Activated CD8-positive, alpha-beta memory T cell treated with anti-CD3 and anti-CD28 coated beads for 24 hours (primary cell): ENCODE measurements at places on chromosomes 7 and 10.

DNA sequence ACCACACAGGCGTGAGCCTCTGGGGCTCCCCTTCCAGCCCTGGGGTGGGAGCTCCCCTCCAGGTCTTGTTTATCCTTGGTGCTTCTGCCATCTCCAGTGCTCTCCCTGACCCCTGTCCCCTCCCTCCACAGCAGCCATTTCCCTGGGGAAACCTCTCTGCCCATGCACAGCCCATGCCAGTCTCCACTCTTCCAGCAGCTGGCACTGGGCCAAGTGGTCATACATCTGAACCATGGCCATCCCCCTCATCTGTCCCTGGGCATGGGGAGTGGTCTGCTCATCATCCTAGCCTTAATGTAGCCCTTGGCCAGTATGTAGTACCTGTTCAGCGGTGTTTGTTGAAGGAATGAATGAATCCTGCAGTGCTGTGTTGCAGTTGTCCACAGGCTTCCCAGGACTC, 172.4 kb upstream of the ZNF32 start:
- DNase-seq: no peak

DNA sequence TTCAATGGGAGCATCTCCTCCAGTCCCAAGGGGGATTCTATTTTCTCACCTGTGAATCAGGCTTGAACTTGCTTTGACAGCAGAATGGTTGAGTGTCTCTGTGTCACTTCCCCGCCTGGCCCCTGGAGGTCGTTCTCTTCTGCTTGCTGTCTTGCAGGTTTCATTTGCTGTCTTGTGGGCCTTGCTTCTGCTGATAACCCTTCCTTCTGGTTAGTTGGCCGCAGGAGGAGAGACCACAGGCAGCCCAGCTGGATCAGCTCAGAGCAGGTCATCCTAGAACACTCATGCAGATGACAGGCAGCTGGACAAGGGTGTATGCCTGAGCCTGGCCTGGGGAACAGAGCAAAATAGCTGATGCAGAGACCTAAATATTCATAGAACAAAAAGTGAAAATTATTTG, 344.2 kb upstream of the ADARB2 start:
- no peak for DNase-seq

DNA sequence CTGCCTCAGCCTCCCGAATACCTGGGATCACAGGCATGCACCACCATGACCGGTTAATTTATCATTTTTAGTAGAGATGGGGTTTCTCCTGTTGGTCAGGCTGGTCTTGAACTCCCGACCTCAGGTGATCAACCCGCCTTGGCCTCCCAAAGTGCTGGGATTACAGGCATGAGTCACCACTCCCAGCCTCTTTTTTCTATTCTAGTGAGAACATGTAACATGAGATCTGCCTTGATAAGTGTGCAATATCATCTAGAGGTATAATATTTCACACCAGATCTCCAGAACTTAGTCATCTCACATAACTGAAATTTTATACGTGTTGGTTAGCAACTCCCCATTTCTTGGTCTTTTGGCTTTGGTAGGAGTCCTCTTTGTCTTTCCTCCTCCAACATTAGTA, 656.9 kb downstream of the CNTNAP2 start:
- DNase-seq: no peak

DNA sequence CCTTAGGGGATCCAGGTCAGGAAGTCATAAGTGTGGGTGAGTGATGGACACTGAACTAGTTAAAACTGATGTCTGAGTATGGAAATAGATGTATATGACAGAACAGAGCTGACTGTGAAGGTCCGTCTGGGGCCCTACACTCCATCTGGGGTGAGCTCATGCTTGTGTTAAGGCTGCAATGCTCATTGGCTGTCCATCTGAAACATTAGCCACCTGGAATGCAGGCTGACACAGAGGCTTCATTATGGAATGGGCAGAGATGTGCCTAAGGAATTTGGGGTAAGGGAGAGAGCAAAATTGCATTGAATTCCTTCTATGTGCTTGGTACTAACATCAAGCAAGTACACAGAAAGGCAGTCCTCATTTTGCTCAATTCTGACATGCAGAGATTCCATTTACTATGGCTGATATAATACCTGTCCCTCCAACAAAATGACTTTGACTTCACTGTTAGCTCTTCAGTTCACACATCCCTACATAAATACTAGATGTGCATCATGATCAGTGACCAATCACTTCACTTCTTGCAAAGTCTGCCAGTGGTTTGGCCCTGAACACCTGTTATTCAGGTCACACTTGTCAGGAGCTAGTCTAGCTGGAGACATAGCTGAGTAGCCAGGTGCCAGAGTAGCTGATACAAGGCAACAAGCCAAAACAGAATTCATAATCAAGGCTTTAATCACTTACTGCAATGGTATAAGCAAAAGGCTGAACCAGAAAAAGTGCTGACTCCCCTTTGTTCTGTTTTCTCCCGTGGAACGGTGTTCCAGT, 128.9 kb upstream of the VWC2 start:
- no peak for DNase-seq

DNA sequence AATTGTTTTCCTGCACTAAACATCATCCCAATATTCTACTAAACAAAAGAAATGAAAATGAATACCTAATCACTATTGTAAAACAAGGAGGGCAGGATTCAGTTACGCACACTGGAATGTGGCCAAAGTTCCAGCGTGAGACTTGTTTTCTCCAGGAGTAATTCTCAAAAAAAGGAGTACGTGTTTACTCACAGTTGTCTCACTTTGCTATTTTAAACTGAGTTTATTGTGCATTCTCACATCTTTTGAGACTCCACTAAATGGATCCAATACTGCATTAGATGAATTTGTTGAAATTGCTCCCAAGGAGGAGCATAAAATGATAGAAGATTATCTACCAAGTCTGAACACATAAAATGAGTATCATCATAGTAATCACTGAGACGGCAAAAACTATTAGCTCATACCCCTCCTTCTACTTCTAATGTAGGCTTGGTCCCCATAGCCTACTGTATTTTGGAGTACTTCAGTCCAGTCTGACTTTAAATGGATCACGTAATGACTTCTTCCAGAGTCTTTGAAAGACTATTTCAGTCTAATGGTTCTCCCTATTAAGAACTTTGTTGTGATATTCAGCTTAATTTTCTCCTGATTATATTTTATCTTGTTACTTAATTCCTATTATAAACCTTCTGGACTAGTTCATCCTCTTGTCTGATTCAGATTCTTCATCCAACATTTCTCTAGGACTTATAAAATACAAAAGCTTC, 3.8 kb downstream of the GRM3 start:
- no peak for DNase-seq

GRCh38 chr10:43409385-43410109, 561 bp upstream of the HNRNPF start:
- DNase-seq: peak; percentile 81

GRCh38 chr7:25124465-25125136, 459 bp downstream of the CYCS start:
- DNase-seq: no peak

DNA sequence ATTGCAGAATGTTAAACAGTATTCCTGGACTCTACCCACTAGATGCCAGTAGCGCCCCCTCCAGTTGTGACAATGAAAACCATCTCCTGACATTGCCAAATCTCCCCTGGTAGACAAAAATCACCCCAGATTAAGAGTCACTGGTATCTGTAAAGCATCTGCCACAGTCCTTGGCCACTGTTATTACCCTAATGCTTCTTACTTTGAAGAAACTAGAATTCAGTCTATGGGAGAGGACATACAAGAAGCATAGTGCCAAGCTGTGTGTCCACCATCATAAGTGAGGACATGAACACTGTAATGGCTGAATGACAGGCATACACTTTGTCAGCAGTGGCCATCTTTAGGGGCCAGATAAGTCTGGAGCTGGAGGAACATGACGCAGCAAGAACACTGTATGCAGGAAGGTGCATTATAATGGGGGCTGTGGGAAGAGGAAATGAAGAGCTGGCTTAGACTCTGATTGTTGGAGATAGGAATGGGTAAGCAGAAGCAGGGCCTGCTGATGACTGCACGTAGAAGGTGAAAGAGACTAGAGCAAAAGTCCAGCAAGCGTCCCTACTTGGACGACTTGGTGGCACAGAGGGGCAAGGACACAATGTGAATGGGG, 32.5 kb downstream of the CBX3 start:
- DNase-seq: no peak

- DNase-seq: no peak
These were observed 317.1 kb upstream of the KLF6 start for GRCh38 chr10:4101918-4102654.

DNA sequence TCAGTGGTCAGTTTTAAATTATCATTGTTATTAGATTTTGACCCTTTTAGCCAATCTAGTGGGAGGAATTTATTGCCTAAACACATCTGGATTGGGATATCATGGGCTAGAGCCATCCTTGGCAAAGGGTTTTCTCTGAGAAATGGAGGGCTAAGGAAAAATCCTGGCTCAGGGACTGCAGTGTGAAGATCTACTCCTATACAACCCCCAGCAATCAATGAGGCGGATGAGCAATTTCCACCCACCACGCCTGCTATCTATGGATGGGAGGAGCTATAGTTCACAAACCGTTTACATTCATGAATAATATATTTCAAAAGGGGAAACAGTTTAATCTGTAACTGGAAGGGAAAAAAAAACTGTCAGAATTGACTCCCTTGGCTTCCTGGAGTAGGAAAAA, 2.7 kb downstream of the CAV1 start:
- no peak for DNase-seq

GRCh38 chr7:91162436-91162835, 101.8 kb upstream of the FZD1 start:
- no peak for DNase-seq

GRCh38 chr7:67854221-67855178, 857.9 kb downstream of the TYW1 start:
- DNase-seq: no peak

DNA sequence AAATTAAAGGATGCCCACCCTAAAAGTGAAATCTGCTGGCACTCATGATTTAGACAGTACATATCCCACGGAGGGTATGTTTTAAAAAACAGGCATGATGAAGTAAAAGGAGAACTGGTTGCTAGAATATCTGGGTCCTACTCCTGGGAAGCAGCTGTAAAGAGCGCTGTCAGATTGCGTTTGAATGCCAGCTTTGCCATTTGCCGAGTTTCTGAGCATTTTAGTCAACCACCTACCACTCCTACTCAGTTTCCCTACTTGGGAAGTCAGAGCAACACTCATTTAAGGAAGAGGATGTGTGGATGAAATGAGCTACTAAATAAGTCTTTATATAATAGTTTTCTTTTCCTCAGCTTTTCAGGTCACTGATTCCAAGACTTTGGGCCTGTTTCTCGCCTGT, 1.1 kb upstream of the UMAD1 start:
- DNase-seq: no peak

DNA sequence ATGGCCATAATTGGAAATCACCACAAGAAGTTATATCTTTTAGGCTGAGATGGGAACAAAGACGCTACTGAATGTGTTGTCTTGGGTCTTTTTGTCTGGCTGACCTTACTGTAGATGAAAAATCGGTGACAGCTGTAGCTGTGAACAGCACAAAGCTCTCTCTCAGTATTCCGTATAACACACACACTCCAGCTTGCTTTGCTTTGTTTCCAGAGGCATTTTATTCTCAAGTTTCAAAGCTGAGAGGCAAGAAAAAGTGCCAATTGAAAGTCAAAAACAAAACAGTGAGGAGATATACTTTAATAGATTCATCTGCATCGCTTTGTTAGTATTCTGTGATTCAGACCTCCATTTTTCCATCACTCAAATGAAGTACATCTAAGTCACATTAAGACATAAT, 39.6 kb upstream of the CABCOCO1 start:
- DNase-seq: no peak

DNA sequence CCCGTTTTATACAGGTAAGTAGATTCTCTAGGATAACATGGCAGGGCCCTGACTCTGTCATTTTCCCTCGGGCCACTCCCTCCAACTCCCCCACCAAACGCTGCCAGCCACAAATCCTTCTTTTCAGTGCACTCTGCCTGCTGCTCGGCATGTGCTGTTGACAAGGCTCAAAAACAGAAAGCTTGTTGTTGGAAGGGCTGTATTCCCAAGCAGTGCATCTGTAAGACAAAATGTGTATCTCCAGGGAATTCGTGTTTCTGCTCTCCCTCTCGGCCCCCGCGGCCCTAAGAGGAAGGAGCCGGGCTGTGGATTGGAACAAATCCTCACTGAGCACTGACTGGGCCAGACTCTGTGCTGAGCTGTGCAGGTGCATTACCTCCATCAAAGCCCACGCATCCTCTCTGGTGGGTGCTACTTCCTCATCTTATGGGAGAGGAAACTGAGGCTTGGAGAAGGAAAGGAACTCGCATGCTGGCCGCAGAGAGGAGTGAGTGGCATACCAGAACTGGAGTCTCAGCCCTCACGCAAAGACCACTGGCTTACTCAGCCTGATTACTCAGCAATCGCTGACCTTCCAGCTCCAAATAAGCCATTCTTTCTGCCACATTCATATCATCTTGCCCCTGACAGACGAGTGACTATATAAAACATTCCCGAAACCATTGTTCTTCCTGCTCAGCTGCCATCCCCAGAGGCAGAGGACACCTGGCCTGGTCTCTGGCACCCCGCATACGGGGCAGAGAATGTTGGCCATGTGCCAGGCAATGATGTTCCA, 33.5 kb upstream of the ENO4 start:
- no peak for DNase-seq

- DNase-seq: no peak
These were observed 9.1 kb upstream of the FZD9 start for GRCh38 chr7:73424489-73424885.

DNA sequence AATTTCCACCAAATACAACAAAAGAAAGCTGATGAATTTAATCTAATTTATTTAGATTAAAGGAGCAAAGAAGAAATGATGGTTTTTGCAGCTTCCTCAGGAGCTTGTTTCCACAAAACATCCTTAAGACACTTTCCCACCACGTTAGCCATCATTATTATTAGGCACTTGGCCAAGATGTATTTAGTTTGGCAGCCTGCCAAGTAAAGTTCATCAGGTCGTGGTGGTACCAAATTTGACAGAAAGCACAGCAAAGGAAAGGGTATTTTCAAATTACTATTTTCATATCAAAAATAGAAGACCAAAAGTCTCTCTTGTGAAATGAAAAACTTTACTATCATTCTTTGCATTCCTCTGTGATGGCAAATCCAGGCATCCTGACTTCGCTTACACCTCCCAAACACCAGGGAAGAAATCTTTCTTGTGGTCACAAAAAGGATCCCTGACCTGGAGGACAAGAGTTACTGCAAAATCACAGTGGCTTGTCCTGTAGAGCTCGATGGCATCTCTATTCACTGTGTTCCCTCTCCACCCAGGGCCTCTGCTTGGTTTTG, 123.1 kb upstream of the INHBA start:
- no peak for DNase-seq

GRCh38 chr10:118692872-118693271, 61.9 kb downstream of the CACUL1 start:
- DNase-seq: no peak

- no peak for DNase-seq
These were observed 10.7 kb downstream of the SEMA3D start for GRCh38 chr7:85176197-85176596.

GRCh38 chr10:12631216-12631615, 281.9 kb downstream of the CAMK1D start:
- DNase-seq: no peak

DNA sequence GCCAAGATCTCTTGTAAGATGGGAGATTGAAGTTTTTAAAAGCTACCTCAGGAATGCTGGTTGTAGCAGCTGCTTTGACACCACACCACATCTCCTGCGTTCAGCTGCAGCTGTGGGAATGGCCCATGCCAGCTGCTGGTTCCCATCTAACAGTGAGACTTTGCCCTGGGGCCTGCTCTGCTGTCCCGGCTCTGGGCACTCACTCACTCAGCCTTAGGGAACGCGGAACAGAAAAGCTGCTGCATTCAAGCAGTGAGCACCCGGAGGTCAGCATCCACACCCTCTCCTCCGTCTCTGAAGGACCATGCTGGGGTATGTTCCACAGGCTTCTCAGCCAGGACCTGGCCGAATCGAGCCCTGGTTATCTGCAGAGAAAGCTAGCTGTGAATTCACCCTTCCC, 197.1 kb upstream of the CXCL12 start:
- no peak for DNase-seq
